Transverse colon (tissue), 4 donors: ENCODE measurements at places on chromosomes 3 and 15. TPM values are rescaled to one million over a fixed set of nuclear protein-coding genes. Genes with fewer than 3 reads are reported as not detected.

ADAMTS7 gene
- total RNA-seq: 4.8 TPM

NME9 gene
- total RNA-seq: not detected

LIPH gene
- total RNA-seq: 31.6 TPM

DNA sequence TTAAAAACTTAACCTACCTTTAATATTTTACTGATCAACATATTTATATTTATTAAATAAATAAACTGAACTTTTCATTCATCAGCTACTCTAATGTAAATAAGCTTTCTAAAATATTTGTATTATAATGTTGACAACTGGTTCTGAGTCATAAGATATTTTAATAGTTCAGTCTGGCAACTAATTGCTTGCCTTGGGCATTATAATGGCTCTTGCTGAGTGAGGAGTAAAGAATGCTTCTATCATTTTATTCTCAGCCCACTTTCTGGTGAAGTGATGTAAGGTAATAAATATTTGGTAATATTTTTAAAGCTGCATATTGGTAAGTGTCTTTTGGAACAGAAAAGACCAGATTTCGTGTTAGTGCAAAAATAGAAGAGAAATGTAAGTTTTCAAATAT lies 81.5 kb downstream of the DIPK2A start:
- no peak overlapping the region for H3K27ac ChIP-seq
- no peaks in the 10 kb centered on the region for H3K4me1 ChIP-seq
- no peak for DNase-seq

GRCh38 chr15:76183930-76184649 lies 124.3 kb downstream of the TMEM266 start:
- H3K36me3 ChIP-seq: no peaks in the 10 kb centered on the region
- H3K4me3 ChIP-seq: no peak overlapping the region
- DNase-seq: no peak
- no peaks in the 10 kb centered on the region for H3K4me1 ChIP-seq
- peaks cover 28% of the 10 kb centered on the region for H3K27me3 ChIP-seq

DNA sequence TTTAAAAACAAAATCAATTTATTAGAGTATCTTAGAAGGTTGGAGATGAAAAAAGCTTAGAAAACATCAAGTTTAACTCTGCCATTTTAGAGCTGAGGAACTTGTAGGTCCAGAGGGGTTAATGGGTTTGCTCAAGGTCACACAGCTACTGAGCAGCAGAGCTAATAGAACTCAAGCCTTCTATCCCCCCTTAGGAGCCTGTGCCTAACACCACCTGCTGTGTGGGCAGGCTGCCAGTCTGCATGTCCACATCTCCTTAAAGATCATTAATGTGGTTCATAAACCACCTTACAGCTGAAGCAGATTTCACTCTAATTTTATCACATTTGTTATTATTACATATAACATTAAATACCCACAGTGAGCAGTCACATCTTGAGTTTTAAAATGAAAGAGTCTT lies 14.1 kb upstream of the SLC35G2 start:
- peaks cover 10% of the 10 kb centered on the region for H3K4me1 ChIP-seq
- no peaks in the 10 kb centered on the region for H3K27me3 ChIP-seq
- H3K27ac ChIP-seq: no peak overlapping the region
- no peaks in the 10 kb centered on the region for H3K36me3 ChIP-seq
- no peak overlapping the region for H3K4me3 ChIP-seq
- DNase-seq: no peak

- DNase-seq: no peak
- no peaks in the 10 kb centered on the region for H3K4me1 ChIP-seq
- no peak overlapping the region for H3K4me3 ChIP-seq
- H3K27ac ChIP-seq: no peak overlapping the region
- no peaks in the 10 kb centered on the region for H3K36me3 ChIP-seq
- peaks cover 4% of the 10 kb centered on the region for H3K27me3 ChIP-seq
These were observed 182.8 kb downstream of the TLE3 start for GRCh38 chr15:69914960-69915359.
